Fibroblast of lung (primary cell): ENCODE measurements at places on chromosomes 4 and X.
A peak's percentile ranks its signal among the peaks of the same experiment; 100 is the strongest.

- peak; percentile 36 for DNase-seq
These were observed 863 bp upstream of the FAM193A start for GRCh38 chr4:2535376-2536192.

DNA sequence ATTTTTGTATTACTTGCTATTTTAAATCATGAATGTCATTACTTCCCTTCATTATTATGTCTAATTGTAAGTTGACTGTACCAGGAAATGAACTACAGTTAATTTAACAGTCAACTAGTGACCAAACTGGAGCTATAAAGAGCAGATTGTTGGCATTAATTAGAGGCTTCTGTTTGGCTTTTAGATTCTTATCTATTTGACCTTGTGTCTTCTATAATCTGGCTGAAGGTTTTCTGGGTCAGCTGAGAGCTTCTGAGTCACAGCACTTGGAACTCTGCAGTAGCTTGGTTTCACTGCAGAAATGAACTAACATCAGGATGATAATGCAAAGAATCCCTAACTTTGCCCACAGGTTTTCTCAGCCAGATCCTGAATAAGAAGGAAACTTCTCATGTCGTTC, 169.2 kb upstream of the LEF1 start:
- no peak for DNase-seq

DNA sequence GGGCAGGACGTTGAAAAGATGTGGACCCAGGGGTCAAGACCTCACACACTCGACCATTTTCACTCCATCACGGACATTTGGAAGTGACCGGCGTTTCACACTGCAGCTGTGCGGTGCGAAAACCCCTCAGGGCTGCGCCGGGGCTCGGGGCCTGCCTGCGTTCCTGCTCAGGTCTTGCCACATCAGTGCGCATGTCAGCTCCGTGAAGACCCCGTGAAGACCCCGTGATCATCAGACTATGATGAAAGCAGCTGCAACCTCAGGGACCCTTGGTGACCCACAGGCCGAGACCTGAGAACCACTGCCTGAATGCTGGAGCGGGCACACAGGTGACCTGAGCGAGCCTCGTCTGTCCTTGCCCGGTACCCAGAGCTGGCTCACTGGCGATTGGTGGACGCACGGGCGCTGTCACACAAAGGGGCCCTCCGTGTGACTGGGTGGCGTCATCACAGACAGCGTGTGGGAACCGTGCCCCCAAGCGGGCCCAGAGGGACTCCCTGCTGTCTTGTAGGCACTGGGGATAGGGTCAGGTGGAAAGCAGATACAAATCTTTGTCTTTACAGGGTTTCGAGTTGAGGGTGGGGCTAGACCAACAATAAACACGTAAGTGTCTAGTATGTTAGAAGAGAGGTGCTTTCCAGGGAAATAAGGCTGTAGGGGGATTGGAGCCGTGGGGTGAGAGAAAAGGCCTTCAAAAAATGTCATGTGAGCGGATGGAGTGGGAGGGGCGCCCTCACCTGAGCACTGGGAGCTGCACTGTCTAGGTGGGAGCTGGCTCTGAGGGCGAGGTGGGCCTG, 12.7 kb downstream of the MSANTD1 start:
- no peak for DNase-seq

GRCh38 chrX:154738011-154738738, 12.7 kb downstream of the GAB3 start:
- DNase-seq, result peak; percentile 88

DNA sequence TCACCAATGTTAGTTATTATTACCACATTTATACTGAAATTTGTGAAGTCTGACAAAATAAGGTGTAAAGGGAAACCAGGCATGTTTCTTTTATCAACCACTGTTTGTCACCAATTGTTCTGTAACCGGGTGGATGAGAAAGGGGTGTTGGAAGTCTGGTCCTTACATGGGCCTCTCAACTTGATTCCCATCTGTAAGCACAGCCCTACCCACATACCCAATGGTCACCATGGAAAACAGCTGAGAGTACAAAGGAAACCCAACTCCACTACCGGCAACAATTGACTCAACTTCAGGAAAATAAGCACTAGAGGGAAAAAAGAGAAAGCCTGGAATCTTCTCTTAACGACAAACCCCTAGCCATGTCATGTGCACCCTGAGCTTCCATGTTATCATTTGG, 70.8 kb upstream of the PTCHD1 start:
- DNase-seq, result no peak

- DNase-seq, result no peak
These were observed 58.4 kb upstream of the STS start for GRCh38 chrX:7088968-7089615.

- DNase-seq, result no peak
These were observed 51.5 kb upstream of the BTC start for GRCh38 chr4:74845834-74846233.

DNA sequence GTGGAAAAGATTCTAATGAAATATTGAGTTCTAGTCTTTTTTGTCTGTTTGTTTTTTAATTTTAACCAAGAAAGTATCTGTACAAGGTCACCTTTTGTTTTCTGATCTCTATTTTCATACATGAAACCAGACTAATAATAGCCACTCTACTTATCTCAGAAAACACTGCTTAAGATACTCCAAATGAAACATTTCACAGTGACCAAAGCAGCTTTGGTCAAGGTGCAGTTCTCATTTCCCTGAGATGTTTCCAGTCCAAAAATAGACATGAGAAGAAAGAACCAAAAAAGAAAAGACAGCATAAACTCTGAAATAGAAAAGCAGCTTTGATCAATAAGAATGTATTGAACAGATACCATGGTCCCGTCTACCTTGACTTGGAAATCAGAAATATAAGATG, 782.8 kb downstream of the RAB28 start:
- DNase-seq, result no peak

DNA sequence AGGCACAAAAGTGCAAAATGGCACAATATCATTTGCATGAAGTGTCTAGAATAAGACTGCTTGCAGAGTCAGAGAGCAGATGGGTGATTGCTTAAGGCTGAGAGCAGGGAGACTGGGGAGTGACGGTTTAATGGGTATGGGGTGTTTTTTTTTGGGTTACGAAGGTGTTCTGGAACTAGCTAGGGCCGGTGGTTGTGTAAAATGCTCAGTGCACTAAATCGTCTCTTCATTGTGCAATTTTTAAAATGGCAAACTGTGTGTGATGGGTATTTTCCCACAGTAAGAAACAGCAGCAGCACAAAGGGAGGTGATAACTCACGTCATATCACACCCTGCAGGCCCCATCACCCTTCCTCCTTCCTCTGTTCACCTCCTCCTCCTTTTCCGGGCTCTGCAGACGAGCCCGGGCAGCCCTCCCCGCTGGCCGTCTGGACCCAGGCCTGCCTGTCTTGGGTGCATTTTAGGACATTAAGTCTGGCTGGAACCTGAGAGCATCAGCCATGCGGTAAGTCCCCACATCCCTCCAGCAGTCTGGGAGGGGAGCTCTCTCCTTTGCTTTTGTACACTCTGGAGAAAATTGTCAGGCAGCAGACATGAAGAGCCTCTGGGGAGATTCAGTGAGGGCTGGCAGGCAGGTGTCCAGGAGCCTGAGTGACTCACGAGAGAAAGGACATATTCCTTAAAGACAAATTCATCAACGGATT, 42.7 kb downstream of the ASMT start:
- no peak for DNase-seq

DNA sequence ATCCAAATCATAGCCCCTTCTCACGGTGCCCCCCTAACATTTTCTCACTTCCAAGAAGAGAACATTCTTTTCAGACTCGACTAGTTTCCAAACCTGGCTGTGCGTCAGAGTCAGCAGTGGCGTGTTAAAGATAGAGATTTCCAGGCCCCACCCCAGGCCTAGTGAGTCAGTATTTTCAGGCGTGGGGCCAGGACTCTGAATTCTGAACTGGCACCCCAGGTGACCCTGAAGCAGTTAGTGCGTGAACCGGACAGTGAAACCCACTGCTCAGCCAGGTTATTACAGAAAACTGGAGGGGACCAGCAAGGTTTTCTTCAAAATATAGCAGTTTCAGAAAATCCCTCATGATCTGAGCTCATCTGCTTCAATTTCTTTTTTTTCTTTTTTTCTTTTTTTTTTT, 35.0 kb upstream of the BCOR start:
- DNase-seq, result peak; percentile 87

- DNase-seq, result no peak
These were observed 111.4 kb downstream of the SH3KBP1 start for GRCh38 chrX:19775830-19776485.
